Peyer's patch (tissue), 4 donors: ENCODE measurements at places on chromosomes 5 and 9. TPM values are rescaled to one million over a fixed set of nuclear protein-coding genes. Genes with fewer than 3 reads are reported as not detected.

GRCh38 chr5:157285310-157286035 lies 19.6 kb downstream of the CYFIP2 start:
- H3K4me3 ChIP-seq, result no peak overlapping the region
- no peaks in the 10 kb centered on the region for H3K27me3 ChIP-seq

Gene TRAF1
- 3.3 TPM for total RNA-seq

GRCh38 chr5:23506329-23507236 lies 826 bp upstream of the PRDM9 start:
- H3K4me1 ChIP-seq, result no peaks in the 10 kb centered on the region
- DNase-seq, result no peak
- H3K4me3 ChIP-seq, result no peak overlapping the region
- H3K27me3 ChIP-seq, result no peaks in the 10 kb centered on the region

Gene FCN2
- total RNA-seq, result not detected

Gene SLC4A9
- 0.40 TPM for total RNA-seq

- no peaks in the 10 kb centered on the region for H3K4me1 ChIP-seq
- no peaks in the 10 kb centered on the region for H3K36me3 ChIP-seq
- no peak for DNase-seq
- H3K27ac ChIP-seq, result no peak overlapping the region
- H3K4me3 ChIP-seq, result no peak overlapping the region
- no peaks in the 10 kb centered on the region for H3K27me3 ChIP-seq
Observed at GRCh38 chr9:101510459-101510858, 23.2 kb upstream of the RNF20 start.

DNA sequence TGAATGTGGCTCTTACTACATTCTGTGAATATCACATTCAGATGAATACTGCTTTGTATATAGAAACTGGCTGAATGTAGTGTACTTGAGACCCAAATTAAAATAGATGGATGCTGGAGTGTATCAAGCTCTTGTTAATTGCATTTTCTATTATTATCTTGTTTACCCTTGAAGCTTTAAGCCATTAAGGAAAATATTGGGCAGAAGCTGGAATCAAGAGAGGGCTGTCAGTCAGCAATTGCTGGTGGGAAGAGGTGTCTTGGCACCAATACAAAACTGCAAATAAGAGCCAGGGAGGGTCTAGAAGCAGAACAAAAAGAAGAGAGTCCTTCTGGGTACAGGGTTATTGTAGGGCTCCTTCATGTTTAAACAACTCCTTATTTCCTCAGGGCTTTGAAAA lies 38.8 kb downstream of the MUSK start:
- DNase-seq, result no peak
- no peak overlapping the region for H3K4me3 ChIP-seq
- no peaks in the 10 kb centered on the region for H3K36me3 ChIP-seq
- H3K27ac ChIP-seq, result no peak overlapping the region
- H3K27me3 ChIP-seq, result no peaks in the 10 kb centered on the region

DNA sequence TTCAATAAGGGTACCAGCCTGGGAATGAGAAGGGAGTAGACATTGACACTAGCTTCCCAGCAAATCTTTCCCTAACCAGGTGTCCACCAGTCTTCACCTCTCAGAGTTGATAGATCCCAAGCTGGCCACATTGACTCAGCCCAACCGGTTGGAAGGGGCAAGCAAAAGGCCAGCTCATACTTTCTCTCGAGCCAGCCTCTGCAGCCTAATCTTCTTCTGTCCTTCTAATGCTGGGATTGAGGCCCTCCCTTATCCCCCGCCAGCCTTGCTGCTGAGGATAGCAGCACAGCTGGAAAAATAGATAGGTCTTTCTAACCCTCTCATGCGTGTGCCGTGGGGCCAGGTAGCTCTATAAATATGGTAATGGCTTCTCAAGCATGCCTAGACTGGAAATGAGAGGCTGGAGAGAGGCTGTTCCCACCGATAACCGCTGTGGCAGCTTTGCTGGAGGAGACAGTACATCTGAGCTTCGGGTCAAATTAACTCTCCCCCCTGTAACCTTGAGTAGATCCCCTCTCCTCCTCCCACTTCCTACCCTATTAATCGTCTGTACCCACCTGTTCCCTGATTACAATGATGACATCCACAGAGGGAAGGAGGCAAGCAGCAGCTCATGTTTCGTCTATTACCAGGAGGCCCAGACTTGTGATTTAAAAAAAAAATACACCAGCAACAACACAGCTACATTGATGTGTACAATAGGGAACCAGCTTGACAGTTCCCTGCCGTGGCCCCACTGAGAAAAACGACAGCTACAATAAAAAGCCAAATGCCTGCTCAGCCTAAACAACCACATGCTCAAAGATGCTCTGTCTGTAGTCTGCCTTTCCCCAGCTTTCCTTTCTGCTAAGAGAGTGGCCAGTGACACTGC lies 219.9 kb upstream of the BRINP1 start:
- H3K4me1 ChIP-seq, result no peaks in the 10 kb centered on the region
- no peak for DNase-seq
- H3K36me3 ChIP-seq, result no peaks in the 10 kb centered on the region
- no peak overlapping the region for H3K27ac ChIP-seq
- no peak overlapping the region for H3K4me3 ChIP-seq
- H3K27me3 ChIP-seq, result no peaks in the 10 kb centered on the region

DNA sequence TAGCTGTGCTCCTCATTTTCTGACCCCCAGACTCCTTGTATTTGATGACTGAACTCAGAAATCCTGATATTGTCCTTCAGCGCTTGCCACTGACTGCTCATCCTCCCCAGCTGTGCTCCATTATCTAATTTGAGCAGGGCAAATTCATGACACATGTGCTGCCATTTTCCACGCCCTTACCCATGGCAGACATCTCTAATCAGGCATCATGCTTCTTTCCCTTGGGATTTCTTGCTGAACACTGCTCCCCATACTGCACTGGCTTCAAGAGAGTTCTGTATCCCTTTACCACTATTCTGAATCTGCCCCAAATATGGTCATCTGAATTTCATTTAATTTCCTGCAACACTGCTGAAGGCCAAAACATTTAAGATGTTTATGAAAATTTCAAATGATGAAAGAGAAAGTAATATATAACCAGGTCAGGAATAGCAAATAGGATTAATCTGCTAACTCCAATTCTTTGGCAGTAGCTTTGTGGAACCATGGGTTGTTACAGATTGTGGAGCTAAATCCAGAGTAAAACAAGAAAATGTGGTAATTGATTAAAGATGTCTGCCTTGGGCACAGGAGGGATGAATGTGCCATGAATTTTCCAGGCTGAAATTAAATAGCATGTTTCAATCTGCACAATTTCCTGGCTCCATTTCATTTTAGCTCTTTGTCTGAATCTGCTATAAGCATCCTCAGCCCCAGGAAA lies 93.6 kb downstream of the CYFIP2 start:
- H3K4me1 ChIP-seq, result no peaks in the 10 kb centered on the region
- no peak overlapping the region for H3K4me3 ChIP-seq
- no peak overlapping the region for H3K27ac ChIP-seq
- H3K27me3 ChIP-seq, result no peaks in the 10 kb centered on the region
- DNase-seq, result no peak
- H3K36me3 ChIP-seq, result no peaks in the 10 kb centered on the region

DNA sequence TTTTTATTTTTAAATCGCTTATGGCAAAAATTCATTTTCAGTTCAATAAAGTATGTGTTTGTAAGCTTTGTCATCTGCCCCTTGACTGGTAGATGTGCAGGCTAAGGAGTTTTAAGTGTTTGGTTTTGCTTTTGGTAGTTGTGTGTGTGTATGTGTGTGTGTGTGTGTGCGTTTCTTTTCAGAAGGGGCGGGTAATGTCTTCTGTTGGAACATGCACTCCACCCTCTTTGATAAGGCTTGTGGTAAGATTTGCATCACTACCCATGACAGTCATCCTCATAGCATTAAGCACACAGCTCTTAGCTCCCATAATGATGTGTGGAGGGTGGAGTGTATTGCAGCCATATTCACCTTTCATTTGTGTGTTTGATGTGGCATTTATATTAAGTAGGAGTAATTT lies 92.1 kb upstream of the FSD1L start:
- DNase-seq, result no peak
- no peak overlapping the region for H3K4me3 ChIP-seq
- H3K36me3 ChIP-seq, result no peaks in the 10 kb centered on the region
- no peaks in the 10 kb centered on the region for H3K27me3 ChIP-seq

- H3K36me3 ChIP-seq, result no peaks in the 10 kb centered on the region
- H3K4me3 ChIP-seq, result no peak overlapping the region
- no peaks in the 10 kb centered on the region for H3K27me3 ChIP-seq
- H3K27ac ChIP-seq, result no peak overlapping the region
- H3K4me1 ChIP-seq, result no peaks in the 10 kb centered on the region
Observed at GRCh38 chr5:123297866-123298265, 125.3 kb downstream of the CEP120 start.

DNA sequence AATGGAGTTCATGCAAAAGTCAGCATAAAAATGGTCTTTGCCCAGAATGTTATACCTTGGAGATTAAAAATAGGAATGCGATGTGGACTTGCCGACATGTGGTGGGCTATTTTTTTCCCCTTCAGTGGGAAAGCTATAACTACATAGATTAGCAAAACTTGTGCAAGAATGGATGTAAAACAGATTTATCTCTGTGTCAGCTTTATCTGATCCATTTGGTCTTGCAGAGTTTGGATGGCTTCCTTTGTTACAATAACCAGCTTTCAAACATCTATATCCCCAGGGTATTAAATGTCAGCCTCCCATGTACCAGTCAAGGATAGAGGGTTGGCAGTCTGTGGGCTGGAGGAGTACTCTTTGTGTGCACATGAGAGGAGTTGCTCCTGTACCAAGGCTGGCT lies 284.9 kb downstream of the TMEM38B start:
- H3K36me3 ChIP-seq, result no peaks in the 10 kb centered on the region
- DNase-seq, result no peak
- H3K27me3 ChIP-seq, result no peaks in the 10 kb centered on the region
- no peak overlapping the region for H3K27ac ChIP-seq

Gene GMCL2
- not detected for total RNA-seq

GRCh38 chr5:104265531-104266140 lies 703.0 kb upstream of the NUDT12 start:
- H3K27ac ChIP-seq, result no peak overlapping the region
- no peaks in the 10 kb centered on the region for H3K36me3 ChIP-seq
- no peak overlapping the region for H3K4me3 ChIP-seq
- DNase-seq, result no peak

Gene ATP10B
- total RNA-seq, result 112 TPM

Gene LRRC19
- total RNA-seq, result 6.6 TPM

- no peak overlapping the region for H3K27ac ChIP-seq
- H3K4me3 ChIP-seq, result no peak overlapping the region
- H3K36me3 ChIP-seq, result no peaks in the 10 kb centered on the region
Observed at GRCh38 chr9:7324152-7324598, 475.4 kb downstream of the DMAC1 start.

- no peaks in the 10 kb centered on the region for H3K36me3 ChIP-seq
- peaks cover 15% of the 10 kb centered on the region for H3K4me1 ChIP-seq
- no peak for DNase-seq
Observed at GRCh38 chr5:113380807-113381326, 53.9 kb downstream of the TSSK1B start.

GRCh38 chr5:156529892-156530291 lies 202.9 kb downstream of the SGCD start:
- no peaks in the 10 kb centered on the region for H3K27me3 ChIP-seq
- H3K4me1 ChIP-seq, result no peaks in the 10 kb centered on the region
- H3K4me3 ChIP-seq, result no peak overlapping the region
- DNase-seq, result no peak
- H3K36me3 ChIP-seq, result no peaks in the 10 kb centered on the region

GRCh38 chr5:131786900-131787692 lies 9.7 kb downstream of the FNIP1 start:
- no peak overlapping the region for H3K27ac ChIP-seq
- no peaks in the 10 kb centered on the region for H3K36me3 ChIP-seq
- DNase-seq, result no peak
- no peaks in the 10 kb centered on the region for H3K4me1 ChIP-seq
- no peak overlapping the region for H3K4me3 ChIP-seq

DNA sequence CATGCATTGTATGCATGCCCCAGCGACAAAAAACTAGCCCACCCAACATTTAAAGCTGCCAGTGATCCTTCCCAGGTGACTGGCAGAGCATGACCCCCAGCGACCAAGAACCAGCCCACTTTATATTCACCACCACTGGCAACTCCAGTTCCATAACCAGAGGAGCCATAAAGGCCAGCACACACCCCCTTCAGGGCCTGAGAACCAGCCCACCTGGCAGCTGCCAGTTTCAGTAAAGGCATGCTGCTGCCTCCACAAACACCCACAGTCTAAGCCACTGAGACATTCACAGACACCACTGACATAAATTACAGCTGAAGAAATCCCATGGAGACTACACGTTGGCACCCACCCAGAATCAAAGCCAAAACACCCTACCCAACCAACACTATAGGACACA lies 46.9 kb upstream of the RGS7BP start:
- no peaks in the 10 kb centered on the region for H3K27me3 ChIP-seq
- no peak for DNase-seq

Gene NR5A1
- not detected for total RNA-seq

- H3K4me3 ChIP-seq, result no peak overlapping the region
- no peaks in the 10 kb centered on the region for H3K36me3 ChIP-seq
- DNase-seq, result no peak
Observed at GRCh38 chr5:59134471-59135163, 551.7 kb downstream of the RAB3C start.
